NCI-H1694 treated with DMSO at 0.1 percent for 48 hours (cell line): ENCODE measurements at places on chromosomes 12 and 14.

DNA sequence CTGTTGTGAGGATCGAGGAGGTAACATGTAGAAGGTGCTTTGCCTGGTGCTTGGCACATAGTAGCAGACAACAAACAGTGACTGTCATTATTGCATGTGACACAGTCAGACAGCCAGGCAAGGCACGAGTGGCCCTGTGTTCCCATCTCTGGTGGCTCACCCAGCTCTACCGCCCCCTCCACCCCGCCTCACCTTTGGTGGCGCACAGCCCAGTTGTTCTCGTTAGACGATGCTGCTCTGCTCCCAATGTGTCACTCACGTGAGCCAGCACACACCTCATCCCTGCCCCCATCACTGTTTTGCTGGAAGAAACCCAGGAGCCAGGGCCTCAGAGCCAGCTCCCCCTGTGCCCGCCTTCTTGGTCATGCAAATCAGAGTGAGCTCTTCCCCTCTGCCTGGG lies 113.3 kb downstream of the CALM1 start:
- DNase-seq, result peak; percentile 32

DNA sequence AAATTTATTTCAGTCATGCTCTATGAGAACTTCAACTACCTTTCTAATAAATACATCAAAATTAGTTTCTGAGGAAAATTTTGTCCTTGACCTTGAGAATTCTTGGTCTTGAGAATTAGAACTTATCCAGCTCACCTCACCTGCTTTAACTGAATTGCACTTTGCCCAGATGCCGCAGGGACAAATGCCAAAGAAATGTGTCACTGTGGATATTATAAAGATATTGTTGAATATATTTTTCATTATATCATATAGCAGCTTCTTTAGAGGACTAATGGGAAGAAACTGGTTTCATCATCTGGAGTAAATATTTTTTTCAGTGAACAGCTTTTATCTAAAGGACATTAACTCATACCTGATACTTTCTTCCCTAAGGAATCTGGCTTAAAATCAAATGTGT lies 54.1 kb downstream of the LRP6 start:
- DNase-seq, result no peak

- peak; percentile 73 for DNase-seq
Measured at GRCh38 chr14:61470261-61470960, 149.0 kb downstream of the PRKCH start.

GRCh38 chr14:79418649-79419415 lies 792.5 kb downstream of the DIO2 start:
- DNase-seq, result peak; percentile 52

DNA sequence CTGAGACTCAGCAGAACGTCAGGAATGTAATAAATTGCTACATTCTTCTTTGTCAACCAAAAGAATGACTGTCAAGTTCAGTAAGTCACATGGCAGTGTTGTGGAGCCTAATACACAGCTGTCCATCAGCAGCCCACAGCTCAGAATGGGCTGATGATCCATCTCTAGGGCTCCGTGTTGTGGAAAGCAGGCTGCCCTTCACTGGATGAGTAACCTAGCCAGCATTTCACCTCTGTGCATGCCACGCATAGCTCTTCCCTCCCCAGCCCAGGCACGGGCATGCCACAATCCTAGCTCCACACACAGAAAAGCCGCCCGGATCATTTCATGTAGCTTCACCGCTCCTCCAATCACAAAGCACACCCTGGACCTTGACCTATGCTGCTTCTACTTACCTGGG lies 878.0 kb upstream of the TMEM132C start:
- no peak for DNase-seq

DNA sequence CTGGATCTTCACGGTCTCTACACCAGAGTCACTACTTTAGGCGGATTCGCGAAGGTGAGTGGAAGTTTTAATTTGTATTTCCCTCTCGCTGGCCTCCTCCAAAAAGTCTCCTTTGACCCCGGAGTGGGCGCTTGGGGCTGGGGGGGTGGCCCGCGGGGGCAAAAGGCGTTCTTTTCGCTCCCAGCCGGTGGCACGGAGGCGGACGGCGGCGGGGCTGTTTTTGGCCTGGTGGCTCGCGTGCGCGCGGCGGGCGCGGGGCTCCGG lies 510 bp downstream of the ARID2 start:
- DNase-seq, result no peak

DNA sequence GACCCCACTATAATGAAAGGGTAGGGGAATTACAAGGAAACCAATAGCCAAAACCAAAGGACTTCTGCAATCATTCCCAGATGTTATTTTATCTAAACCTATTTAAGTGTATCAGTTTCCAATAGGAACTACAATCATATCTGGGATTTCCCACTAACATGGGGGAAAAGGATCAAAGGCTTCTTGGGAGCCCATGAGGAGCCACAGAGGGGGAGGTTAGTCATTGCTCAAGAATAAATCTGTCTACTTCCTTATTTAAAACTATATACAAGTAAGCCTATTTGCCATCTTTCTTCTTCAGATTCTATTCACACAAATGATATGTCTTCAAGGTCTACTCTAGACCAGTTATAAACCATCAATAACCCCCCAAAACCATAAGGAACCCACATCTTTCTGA lies 33.1 kb downstream of the FGD6 start:
- DNase-seq, result no peak

- no peak for DNase-seq
Measured at GRCh38 chr14:71338153-71338552, 430.9 kb downstream of the PCNX1 start.

DNA sequence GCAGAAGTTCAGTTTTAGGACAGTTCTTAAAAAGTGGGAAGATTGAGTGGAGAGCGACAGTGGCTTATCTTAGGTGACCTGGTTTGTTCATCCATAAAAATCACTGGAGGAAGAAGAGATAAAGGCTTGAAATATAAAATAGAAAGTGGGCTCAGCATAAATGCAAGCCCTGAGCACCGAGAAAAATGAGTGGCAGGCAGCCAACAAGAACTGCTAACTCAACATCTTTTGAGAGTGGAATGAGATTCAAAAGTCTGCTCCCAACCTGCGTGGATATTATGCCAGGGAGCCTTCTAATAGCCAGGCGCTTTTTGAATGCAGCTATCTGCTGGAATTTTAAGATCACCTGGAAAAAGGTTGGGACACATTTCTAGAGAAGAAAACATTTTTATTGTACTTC lies 666.5 kb downstream of the FLRT2 start:
- DNase-seq, result no peak

DNA sequence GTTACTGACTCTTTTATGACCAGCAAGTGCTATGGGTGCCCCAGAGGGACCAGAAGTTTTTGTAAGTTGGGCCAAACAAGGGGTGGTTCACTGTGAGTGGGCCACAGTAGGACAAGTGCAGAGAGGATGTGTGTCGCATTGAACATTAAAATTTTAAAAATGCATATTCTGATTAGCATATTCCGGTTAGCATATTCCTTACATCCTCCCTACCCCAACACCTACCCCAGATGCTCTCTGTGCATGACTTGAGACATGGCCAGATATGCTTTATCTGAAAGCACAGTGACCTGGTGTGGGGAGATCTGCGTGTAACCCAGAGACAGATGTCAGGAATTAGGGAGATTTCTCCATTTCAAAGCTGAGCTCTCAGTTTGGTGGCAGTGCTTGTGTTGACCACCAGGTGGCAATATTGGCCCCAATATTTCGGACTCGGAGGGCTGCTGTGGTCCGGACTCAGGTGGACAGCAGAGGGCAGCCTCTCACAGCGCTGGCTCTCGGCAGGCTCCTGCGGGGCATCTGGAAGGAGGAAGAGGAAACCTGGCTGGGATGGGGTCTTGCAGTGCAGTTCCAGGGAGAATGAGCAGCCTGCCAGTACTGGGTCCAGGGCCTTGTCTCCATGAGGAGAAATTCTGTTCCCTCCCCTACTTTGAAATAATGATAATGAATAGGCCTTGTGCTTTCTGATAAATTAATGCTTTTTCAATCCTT lies 1.6 kb upstream of the CEBPE start:
- DNase-seq, result peak; percentile 84

DNA sequence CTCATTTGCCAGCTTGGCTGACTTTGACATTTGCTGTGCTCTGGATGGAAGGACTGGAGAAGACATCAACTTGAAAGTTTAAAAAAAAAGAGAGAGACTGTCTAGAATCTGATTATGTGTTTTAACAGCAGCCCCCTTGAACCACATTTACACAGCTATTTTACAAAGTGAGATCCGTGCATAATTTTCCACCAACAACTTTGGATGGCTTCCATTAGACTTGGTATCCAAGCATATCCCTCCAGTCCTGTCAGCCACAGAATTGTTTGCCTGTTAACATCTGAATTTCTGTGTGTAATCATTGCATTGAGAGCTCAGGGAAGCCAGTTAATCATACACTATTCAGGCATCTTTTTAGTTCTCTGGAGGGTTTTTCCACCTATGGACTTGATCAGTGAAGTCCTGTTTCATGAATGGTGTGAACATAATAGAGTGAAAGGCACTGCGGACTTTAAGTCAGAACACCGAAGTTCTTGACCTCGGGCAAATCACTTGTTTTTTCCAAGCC lies 93.7 kb downstream of the SAMD4A start:
- no peak for DNase-seq

- no peak for DNase-seq
Measured at GRCh38 chr14:106652494-106652893, 1126.1 kb downstream of the TMEM121 start.

GRCh38 chr14:25349269-25349668 lies 299.3 kb upstream of the STXBP6 start:
- DNase-seq, result no peak

- no peak for DNase-seq
Measured at GRCh38 chr12:38586789-38587188, 270.2 kb downstream of the ALG10B start.

DNA sequence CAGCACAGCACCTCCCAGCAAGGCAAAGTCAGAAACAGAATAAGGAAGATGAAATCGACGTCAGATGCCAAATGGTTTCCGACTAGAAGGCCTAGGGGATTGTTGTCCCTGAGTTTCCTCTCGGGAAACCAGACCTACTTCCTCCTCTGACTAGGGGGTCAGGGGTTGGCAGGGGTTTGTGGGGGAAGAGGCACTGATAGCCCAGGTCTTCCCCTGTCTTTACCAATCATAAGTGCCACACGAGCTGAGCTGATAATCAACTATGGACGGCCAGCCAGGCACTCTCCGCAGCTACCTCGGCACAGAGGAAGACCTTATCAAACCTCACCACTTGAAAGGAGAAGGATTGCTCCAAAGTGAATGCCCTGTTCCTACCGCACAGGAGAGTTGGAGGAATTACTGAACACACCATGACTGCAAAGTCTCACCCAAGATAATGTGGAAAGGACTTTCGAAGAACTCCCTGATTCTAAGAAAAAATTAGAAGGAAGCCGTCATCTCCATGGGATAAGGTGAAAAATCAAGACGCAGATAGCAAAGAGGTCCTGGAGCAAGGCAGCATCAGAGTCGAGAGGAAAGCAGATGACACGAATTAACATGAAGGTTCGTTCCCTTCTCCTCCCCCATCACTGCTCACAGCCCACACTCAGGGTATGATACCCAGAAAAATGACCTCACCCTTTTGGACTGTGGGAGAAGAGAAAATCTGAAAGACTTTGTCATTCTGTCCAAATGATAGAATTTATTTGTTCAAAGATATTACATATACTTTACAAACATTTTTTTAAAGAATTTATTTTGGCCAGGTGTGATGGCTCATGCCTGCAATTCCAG lies 77.7 kb upstream of the MED13L start:
- DNase-seq, result no peak
